ENCODE measurements at places on chromosomes 16 and 17.
A peak's percentile ranks its signal among the peaks of the same experiment; 100 is the strongest.

GRCh38 chr17:40286473-40286872, 1.2 kb upstream of the CDC6 start:
- no peak for DNase-seq

- DNase-seq = no peak
These were observed 26.3 kb downstream of the AARSD1 start for GRCh38 chr17:42937712-42938596.

- DNase-seq = no peak
These were observed 519.1 kb downstream of the MAF start for GRCh38 chr16:79081297-79082066.

DNA sequence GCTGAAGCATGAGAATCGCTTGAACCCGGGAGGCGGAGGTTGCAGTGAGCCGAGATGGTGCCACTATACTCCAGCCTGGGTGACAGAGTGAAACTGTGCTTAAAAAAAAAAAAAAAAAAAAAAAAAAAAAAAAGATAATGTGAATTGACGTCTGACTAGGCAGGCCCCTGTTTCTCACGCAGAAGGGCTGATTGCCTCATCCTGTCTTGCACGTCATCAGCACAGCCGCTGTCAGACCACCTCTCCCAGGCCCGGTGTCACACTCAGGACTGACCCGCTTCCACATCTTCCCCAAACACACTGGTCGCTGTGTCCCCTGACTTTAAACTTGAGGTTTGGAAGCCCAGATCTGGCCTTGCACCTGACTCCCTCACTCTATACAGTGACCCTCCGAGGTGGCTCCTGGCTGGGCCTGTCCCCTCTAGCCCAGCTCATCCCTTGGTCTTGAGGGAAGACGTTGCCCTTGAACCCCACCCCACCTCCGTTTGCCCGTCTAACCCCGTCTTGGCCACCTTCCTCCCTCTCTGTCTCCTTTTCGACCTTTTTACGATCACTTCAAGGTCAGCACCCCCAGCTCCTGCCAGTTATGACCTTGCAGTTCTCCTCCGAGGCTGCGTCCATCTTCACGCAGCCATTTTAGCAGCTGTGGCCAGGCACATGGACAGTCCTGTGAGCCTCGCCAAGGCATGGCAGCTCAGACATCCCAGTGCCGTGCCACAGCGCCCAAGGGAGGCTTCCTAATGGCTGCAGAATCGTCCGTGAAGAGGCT, 149.9 kb upstream of the PLCG2 start:
- DNase-seq = no peak

- no peak for DNase-seq
These were observed 2.2 kb upstream of the KRT33A start for GRCh38 chr17:41352597-41353366.

GRCh38 chr16:4309833-4310266, 6.0 kb upstream of the GLIS2 start:
- DNase-seq = no peak

DNA sequence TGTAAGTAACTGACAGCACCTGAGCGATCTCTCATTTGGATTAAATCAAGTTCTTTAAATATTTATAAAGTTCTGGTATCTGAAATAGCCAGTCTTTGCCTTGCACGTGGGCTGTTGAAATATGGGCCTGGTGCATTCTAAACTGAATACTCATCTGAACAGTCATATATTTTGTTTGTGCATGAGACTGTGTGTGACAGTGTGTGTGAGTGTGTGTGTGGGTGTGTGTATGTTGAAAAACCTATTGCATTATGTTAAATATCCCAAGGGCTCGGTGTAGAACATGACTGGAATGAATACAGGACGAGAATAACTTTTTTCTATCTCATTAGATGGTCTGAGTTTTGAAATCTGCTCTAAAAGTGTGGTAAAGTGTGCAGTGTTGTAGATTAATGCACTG, 82.4 kb upstream of the TOX3 start:
- no peak for DNase-seq

GRCh38 chr16:67181346-67181745, 2.4 kb downstream of the MATCAP1 start:
- DNase-seq = no peak

DNA sequence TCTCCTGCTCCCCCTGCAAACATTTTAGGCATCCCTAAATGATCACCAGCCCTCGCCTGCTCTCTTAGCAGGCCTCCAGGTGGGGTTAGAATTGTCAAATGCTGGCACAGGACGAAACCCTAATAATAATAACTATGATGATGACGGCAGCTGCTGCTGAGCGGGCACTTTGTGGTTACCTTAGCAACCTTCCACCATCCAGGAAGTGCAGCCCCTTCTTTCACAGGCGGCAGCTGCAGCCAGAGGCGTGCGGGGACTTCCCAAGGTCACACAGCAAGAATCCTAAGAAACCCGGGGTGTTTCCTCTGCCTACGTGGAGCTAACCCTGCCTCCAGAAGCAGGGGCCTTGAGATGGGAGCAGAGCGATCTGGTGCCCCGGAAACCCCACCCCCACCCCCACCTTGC, 22.4 kb upstream of the EIF1 start:
- peak; percentile 38 for DNase-seq

- no peak for DNase-seq
These were observed 424.6 kb upstream of the C16orf82 start for GRCh38 chr16:26642047-26642664.

DNA sequence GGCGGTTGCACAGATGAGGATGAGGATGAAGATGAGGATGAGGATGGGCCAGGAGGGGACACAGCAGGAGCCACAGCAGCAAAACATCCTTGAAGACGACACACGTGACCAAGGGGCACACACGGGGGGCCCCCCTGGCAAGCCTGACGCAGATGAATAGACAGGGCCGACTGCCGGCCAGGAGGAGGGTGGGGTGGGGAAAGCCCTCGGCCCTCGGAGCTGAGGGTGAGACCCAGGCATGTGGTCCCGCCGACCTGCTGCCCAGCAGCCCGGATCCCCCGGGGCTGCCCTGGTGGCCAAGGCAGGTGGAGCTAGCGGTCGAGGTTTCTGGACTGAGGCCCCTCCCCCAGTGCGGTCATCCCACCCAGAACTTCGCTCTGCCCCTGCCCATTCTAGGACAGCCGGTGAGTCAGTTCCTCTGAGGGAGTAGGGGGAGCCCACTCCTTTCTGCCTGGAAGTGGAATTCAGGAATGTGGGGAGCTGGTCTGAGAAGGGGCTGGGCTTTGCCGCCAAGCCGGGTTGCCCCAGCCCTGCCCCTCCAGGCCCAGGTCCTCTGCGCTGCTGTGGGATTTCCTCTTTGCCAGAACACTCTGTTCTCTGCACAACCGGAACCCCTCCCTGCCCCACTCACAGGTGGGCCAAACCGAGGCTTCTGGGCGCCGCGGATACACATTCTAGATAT, 9.9 kb downstream of the CYGB start:
- DNase-seq = no peak
